ENCODE measurements at places on chromosomes 6 and 20. TPM values are rescaled to one million over a fixed set of nuclear protein-coding genes. Genes with fewer than 3 reads are reported as not detected.

The CTAGE9 gene
- total RNA-seq: not detected

The IL17F gene
- not detected for total RNA-seq

The BPIFA3 gene
- not detected for total RNA-seq

The CD24 gene
- total RNA-seq: 1.7 TPM

The TRAPPC3L gene
- total RNA-seq: not detected

The CDK5RAP1 gene
- total RNA-seq: 52.2 TPM

The PPP2R5D gene
- 27.4 TPM for total RNA-seq

The PTGIS gene
- 6.2 TPM for total RNA-seq

The MACROD2 gene
- 0.66 TPM for total RNA-seq

The JPH2 gene
- 9.9 TPM for total RNA-seq

The KHDC1L gene
- not detected for total RNA-seq

The PPIL1 gene
- 52.9 TPM for total RNA-seq

The STMN3 gene
- 98.0 TPM for total RNA-seq

The SLC22A16 gene
- not detected for total RNA-seq

The ASCC3 gene
- total RNA-seq: 19.0 TPM

The GLP1R gene
- total RNA-seq: not detected

The FERMT1 gene
- total RNA-seq: 1.5 TPM

The TREM2 gene
- not detected for total RNA-seq

The ROMO1 gene
- 143 TPM for total RNA-seq

The LIN28B gene
- total RNA-seq: not detected

The UFL1 gene
- total RNA-seq: 13.8 TPM

The HUS1B gene
- 0.22 TPM for total RNA-seq

The GRM4 gene
- not detected for total RNA-seq

The GPR6 gene
- not detected for total RNA-seq

The ADTRP gene
- 1.5 TPM for total RNA-seq

The SOX18 gene
- total RNA-seq: 0.22 TPM

The ADGRF4 gene
- 2.2 TPM for total RNA-seq

The ACSS1 gene
- total RNA-seq: not detected

The CGA gene
- not detected for total RNA-seq

The CD109 gene
- total RNA-seq: 20.7 TPM

The BMP6 gene
- 0.74 TPM for total RNA-seq

The SLC24A3 gene
- total RNA-seq: not detected

The FOXS1 gene
- total RNA-seq: 0.07 TPM

The CYP39A1 gene
- total RNA-seq: not detected

The NMBR gene
- total RNA-seq: not detected

The HAO1 gene
- not detected for total RNA-seq

The CLVS2 gene
- not detected for total RNA-seq

The FOXQ1 gene
- total RNA-seq: 0.56 TPM

The SLC17A4 gene
- not detected for total RNA-seq

The LPA gene
- not detected for total RNA-seq

The ZNF391 gene
- 3.3 TPM for total RNA-seq

The PNRC1 gene
- total RNA-seq: 16.6 TPM

The RIN2 gene
- total RNA-seq: 14.3 TPM

The CCR6 gene
- not detected for total RNA-seq

The GCM1 gene
- not detected for total RNA-seq

The LY6G6C gene
- not detected for total RNA-seq

The BEND6 gene
- 0.49 TPM for total RNA-seq

The ARMC12 gene
- not detected for total RNA-seq

The RAB44 gene
- not detected for total RNA-seq

The CST5 gene
- total RNA-seq: not detected

The TCF21 gene
- 20.4 TPM for total RNA-seq

The KCNK16 gene
- not detected for total RNA-seq

The TREML1 gene
- total RNA-seq: not detected

The WFDC12 gene
- total RNA-seq: not detected

The FOXC1 gene
- 5.5 TPM for total RNA-seq

Measured in MG63 (cell line).